ENCODE measurements at places on chromosomes 7 and 10.

- DNase-seq = no peak
Observed at GRCh38 chr10:51896849-51897248, 197.5 kb upstream of the CSTF2T start.

- no peak for DNase-seq
Observed at GRCh38 chr10:96408201-96408600, 49.4 kb upstream of the OPALIN start.

DNA sequence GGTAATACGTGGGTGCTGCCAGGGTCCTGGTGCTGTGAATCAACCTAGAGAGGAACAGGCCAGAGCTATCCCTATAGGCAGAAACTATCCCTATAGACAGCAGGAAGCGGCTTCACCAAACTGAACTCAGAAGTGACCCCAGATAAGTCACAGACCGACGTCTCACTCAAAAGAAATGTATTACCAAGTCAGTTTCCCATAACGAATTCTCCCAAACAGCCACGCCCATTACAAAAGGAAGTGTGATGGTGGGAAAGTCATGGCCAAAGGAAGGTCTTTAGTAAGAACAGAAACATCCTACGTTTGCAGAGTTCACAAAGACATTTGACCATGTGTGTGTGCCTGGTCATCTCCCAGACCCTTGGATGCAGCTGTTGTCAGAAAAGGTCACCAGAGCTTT, 470.8 kb upstream of the ADARB2 start:
- no peak for DNase-seq

GRCh38 chr10:112517451-112517862, 70.4 kb downstream of the VTI1A start:
- no peak for DNase-seq

- peak; percentile 27 for DNase-seq
Observed at GRCh38 chr7:110600956-110601355, 490.0 kb upstream of the LRRN3 start.

DNA sequence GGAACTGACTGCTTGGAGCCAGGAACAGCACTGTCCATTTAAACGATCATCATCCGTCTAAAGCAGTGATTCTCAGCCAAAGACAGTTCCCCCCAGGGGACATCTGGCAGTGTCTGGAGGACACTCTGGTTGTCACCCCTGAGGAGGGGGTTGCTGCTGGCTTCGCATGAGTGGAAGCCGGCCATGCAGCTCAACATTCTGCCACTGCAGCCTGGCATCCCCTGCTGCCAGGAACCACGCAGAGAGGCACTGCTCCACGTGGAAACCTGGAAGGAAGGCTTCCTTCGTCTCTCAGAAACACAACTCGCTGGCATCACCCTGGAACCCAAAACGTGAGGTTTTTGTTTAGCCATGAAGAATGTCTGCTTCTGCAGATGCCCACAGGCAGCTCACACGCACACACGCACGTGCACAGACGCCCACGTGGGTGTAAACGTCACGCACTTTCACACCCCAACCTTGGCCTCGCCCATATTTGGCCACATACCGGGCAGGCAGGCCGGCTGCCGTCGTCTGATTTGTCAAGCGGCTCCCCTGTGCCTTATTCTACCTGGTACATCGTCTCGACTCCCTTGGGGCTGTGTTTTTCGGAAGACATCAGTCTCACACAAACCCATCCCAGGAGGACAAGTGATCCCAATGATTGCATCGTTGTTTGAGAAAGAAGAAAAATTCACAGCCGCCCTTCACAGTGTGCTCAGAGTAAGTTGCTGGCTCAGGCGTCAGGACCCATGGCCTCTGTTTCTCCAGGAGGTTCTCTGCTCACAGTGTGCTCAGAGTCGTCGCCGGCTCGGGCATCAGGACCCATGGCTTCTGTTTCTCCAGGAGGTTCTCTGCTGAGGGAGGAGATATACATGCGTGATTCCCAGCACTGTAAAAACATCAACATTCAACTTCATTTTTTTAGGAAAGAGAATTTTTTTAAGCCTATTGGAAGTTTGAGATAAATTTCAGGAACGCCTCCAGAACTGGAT, 127.2 kb upstream of the PPP2R2D start:
- no peak for DNase-seq

DNA sequence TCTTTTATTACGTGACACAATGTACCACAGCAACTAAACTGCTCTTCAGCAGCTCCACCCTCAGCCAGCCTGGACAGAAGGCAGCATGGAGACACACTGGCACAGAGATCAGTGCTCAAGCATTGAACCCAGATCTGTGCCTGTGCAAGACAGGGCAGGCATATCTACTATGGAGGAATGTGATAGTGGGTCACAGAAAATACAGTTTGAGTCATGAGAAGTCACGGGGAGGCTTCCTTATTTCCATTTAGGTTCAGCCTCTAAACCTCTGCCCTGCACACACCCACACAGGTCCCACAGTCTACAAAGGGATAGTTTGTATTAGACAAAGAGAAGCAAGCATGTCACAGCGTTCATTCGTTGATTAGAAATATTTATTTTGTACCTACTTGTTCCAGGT, 187.4 kb upstream of the AGR3 start:
- DNase-seq = no peak

GRCh38 chr10:7432884-7433726, 22.3 kb upstream of the SFMBT2 start:
- DNase-seq = peak; percentile 15

GRCh38 chr10:28850784-28851183, 173.5 kb downstream of the BAMBI start:
- DNase-seq = no peak

DNA sequence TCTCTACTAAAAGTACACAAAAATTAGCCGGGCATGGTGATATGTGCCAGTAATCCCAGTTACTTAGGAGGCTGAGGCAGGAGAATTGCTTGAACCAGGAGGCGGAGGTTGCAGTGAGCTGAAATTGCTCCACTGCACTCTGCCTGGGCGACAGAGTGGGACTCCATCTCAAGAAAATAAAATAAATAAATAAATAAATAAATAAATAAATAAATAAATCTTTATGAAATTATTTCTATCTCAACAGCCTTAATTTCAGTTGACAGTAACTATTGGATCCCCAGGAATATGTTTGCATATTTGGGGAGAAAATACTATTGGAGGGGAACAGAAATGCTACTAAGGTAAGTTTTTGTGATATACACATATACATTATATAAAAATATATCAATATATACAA, 20.0 kb downstream of the TMEM229A start:
- DNase-seq = no peak

All from NCI-H748 treated with DMSO at 0.1 percent for 48 hours (cell line).